CD4-positive, alpha-beta T cell treated with Interleukin-2 at 100 ng/mL for 4 hours (primary cell): ENCODE measurements at places on chromosomes 7 and 10.

DNA sequence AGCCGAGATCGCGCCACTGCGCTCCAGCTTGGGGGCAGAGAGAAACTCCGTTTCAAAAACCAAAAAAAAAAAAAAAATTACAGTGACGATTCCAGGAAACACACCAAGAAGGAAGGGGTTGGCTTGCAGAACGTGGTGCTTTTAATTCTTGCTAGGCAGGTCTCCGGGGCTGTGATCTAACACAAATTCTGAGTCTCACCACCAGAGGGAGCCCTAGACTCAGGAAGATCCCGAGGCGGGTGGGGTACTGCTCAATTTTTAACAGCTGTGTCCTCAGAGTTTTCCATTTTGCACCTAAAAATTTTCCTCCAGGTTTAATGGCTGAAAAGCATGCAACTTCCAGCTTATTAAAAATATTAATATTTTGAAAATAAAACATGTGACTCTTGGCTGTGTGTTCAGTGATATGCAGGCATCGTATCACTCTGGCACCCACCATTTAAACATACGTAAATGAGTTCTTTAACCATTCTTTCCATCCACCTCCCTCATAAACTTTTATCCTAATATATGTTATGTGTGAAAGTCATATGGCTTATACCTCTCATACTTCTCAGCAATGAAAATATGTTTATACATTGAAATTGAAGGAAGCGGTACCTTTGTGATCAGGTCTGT lies 26.5 kb upstream of the NUB1 start:
- peak; percentile 89 for DNase-seq

DNA sequence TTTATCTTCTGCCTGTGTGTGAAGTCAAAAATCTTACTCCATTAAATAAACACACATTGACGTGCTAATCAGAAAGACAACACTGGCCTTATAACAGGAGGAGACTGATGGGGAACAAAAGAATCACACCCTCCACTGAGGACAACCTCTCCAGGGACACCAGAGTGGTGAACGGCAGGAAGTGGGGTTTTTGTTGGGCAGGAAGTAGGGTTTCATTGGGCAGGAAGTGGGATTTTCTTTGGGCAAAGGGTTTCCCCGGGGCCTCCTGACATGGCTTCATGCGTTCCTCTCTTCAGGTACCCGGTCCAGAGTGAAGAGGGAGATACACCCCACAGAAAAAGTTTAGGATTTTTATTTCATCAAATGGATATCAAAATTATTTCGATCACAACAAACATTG lies 30.6 kb downstream of the ADARB2 start:
- DNase-seq, result no peak

GRCh38 chr7:21636694-21637093 lies 93.9 kb downstream of the DNAH11 start:
- no peak for DNase-seq

GRCh38 chr7:80781561-80781979 lies 137.3 kb downstream of the SEMA3C start:
- no peak for DNase-seq

GRCh38 chr10:119454316-119454715 lies 88.2 kb downstream of the RGS10 start:
- DNase-seq, result no peak
